ENCODE measurements at places on chromosomes 16 and 17.
A peak's percentile ranks its signal among the peaks of the same experiment; 100 is the strongest.

GRCh38 chr16:50644729-50645128 is 36.4 kb downstream of the SNX20 start:
- DNase-seq, result peak; percentile 43

GRCh38 chr17:10482252-10482651 is 12.9 kb upstream of the MYH4 start:
- no peak for DNase-seq

DNA sequence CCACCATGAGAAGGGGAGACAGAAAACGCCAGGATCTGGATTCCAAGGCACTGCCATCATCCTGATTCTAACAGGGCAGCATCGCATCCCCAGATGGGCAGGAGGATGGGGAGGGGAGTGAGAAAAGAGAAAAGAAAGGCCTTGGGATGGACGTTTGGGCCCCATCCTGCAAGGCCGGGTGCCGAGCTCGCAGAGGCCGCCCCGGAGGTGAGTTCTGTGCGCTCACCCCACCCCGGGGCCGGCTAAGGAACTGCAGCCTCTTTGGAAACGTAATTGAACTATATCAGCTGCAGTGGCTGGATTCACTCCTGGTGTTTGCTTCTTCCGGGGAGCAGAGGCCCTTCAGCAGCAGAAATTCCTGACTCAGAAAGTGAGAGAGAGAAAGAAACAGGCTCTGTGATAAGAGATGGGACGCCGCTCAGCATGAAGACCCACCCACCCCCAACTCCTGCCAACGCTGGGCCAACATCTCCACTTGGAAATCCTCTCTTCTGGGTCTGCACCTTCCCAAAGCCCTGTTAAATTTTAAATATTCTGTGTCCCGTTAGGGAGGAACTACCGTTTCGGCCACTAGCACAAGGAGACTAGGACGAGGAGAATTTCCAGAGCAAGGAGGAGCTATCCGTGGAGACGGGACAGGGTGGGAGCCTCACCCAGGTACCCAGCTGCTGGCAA is 8.5 kb upstream of the SSTR2 start:
- DNase-seq, result peak; percentile 63

DNA sequence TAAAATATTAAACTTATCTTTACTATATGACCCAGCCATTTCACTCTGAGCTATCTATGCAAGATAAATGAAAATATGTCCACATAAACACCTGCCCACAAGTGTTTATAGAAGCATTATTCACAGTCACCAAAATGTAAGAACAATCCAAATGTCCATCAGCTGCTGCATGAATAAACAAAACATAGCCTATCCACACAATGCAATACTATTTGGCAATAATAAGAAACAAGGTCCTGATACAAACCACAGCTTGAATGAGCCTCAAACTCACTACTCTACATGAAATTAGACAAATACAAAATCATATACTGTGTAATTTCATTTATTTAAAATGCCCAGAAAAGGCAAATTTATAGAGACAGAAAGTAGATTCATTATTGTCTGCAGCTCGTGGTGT is 355.1 kb downstream of the CDH8 start:
- DNase-seq, result no peak

- DNase-seq, result no peak
Observed at GRCh38 chr17:45823598-45823997, 21.1 kb upstream of the SPPL2C start.

GRCh38 chr17:68297195-68297594 is 5.9 kb downstream of the ARSG start:
- no peak for DNase-seq

GRCh38 chr16:12416136-12416787 is 387.4 kb downstream of the CPPED1 start:
- no peak for DNase-seq

- no peak for DNase-seq
Observed at GRCh38 chr16:11121914-11122692, 133.9 kb downstream of the SOCS1 start.
